ENCODE measurements at places on chromosomes 7 and 10.

DNA sequence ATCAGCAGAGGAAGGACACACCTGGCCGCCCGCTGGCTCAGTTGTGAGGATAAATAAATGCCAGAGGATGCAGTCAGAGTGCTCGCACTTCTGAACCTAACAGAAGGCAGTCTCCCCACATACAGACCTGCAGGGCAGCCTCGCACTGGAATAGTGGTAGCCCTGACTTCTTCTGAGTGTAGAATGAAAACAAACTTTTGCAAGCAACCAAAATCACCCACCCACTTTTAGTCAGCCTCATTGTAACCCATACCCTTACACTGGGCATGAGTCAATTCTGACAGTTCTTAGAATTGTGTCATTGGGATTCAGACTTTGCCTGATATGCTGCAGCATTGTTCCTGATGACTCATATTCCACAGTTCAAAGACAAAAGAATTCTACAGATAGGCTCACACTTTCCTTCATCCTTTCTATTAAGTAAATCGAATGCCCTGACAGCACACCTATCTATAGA, 167.0 kb upstream of the CDK1 start:
- DNase-seq: peak; percentile 1

- no peak for DNase-seq
These were observed 22.6 kb downstream of the ZNF786 start for GRCh38 chr7:149067869-149068268.

GRCh38 chr7:88368686-88369085, 62.0 kb upstream of the STEAP4 start:
- no peak for DNase-seq

DNA sequence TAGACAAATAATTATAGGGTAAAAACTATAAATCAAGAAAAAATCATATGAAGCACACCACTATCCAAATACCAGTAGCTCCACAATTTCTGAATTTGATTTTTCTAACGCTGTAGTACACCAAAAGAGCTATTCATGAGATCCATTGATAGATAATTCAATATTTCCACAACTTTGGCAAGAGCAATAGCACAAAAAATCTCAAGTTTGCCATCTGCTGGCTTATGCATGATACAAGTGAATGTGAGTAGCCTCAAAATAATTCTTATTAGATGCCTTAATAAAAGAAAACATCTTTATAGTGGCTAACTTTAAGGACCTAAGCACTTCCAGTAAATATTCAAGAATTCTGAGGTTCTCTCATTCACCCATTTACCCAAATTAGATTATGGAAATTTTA, 2.2 kb upstream of the TMEM196 start:
- DNase-seq: no peak

GRCh38 chr7:15457990-15458955, 103.5 kb downstream of the AGMO start:
- DNase-seq: no peak

DNA sequence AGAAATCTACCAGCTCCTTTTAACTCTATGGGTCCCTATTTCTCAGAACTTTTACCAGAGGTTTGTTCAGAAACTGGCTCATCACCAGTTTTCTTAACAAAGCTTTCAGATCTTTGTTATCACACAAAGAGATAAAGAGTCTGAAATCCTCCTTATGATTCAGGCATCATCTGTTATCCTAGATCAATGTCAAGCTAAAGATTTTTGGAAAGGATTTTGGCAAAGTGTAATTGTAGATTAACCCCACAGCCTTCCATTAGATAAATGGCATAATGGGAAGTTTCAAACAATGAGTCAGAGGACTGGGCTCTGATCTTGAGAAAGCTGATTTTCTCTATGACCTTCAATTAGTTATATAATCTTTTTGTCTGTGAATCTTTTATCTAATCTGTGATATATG, 192.2 kb downstream of the NXPH1 start:
- no peak for DNase-seq

GRCh38 chr10:4385231-4385870, 440.7 kb upstream of the AKR1E2 start:
- no peak for DNase-seq

DNA sequence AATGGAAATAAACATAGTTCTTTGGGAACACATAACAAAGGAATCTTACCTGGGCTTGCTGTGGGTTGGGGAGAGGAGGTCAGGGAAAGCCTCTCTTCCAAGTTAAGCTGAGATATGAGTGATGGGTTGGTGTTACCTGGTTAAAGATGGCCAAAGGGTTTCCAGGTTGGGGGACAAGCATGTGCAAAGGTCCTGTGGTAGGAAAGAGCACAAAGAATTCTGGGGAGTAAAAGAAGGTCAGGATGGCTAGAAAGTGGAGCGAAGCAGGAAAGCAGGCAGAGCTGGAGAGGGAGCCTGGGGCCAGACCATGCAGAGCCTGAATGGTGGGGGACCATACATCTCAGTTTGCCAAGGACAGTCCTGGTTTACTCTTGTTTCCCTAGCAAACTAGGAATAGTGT, 133.2 kb downstream of the CFAP58 start:
- no peak for DNase-seq

GRCh38 chr7:39952803-39953202, 2.7 kb downstream of the CDK13 start:
- DNase-seq: no peak

DNA sequence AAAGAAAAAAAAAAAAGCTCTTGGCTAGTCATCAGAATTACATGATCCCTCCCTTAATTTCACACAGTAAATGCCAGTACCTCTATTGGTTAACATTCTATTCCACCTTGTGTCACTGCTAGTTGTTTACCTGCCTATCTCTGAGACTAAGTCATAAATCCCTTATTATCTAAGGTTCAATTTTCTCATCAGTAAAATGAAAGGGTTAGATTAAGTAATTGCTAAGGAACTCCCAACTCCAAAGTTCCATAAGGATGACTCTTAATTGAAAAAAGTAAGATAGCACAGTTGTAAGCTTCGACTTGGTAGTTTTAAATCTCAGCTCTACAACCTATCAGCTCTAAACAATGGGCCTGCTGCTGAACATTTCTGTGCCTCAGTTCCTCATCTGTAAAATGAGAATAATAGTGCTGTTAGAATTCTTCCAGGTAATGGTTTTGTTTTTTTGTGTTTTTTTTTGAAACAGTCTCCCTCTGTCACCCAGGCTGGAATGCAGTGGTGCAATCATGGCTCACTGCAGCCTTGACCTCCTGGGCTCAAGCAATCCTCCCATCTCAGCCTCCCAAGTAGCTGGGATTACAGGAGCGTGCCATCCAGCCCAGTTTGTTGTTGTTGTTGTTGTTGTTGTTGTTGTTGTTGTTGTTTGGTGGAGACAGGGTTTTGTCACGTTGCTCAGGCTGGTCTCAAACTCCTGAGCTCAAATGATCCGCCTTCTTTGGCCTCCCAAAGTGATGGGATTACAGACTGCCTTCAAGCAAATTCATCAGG, 35.6 kb downstream of the SRPK2 start:
- no peak for DNase-seq

- no peak for DNase-seq
These were observed 53.2 kb downstream of the ADRB1 start for GRCh38 chr10:114096864-114097263.

DNA sequence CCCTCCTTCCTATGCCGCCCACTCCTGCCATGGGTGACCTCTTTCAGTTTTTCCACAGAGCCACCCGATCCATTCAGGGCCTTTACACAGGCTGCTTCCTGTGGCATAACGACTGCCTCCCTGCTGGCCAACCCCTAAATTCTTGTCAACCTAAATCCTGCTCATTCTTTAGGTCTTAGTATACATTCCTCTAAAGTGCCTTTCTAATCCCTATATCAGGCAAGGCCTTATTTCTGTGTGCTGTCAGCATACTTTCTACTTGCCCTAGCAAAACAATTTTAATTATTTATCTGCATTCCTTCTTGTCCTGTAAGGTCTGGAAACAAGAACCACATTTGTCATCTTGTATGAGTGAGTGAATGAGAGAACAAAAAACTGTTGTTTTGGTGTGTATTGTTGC, 132.4 kb downstream of the DNAH11 start:
- no peak for DNase-seq

GRCh38 chr7:30074422-30075030, 46.3 kb downstream of the PLEKHA8 start:
- no peak for DNase-seq

GRCh38 chr7:97018126-97018601, 6.5 kb downstream of the DLX5 start:
- DNase-seq: no peak

GRCh38 chr7:2894118-2894940, 50.2 kb upstream of the GNA12 start:
- peak; percentile 59 for DNase-seq

DNA sequence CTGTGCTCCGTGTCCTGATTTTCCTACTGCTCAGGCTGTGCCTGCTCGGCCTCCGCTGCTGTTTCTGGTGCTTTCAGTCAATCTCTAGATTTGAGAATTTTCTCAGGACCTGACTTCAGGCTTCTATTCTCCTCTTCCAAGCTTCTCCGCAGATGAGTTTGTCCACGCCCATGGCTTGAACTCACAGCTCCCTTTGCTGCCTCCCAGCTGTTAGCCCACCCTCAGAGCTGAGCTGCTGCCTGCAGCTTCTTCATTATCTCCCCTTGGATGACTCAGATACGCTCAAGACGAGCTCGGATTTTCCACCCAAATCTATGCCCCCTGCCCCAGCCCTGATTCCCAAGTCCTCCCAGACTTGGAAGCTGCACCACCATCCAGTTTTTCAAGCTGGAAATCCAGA, 104.7 kb downstream of the FGFR2 start:
- DNase-seq: no peak

GRCh38 chr7:92835261-92835850, 1.0 kb downstream of the CDK6 start:
- peak; percentile 42 for DNase-seq

DNA sequence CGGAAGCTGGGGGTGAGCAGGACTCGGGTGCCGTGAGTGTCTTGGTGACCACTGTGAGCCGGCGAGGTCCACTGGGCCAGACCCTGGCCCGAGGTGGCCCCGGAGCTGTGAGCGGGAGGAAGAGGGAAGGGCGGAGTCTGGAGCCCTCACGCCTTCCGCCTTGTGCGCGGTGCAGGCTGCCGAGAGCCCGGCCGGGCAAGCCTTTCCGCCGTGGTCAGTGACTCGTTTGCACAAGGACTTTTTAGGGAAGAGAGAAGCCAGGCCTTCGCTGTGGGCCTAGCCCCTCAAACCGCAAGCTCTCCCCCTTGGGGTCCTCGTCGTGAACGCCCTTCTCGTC, 40.9 kb upstream of the ZNF32 start:
- no peak for DNase-seq

DNA sequence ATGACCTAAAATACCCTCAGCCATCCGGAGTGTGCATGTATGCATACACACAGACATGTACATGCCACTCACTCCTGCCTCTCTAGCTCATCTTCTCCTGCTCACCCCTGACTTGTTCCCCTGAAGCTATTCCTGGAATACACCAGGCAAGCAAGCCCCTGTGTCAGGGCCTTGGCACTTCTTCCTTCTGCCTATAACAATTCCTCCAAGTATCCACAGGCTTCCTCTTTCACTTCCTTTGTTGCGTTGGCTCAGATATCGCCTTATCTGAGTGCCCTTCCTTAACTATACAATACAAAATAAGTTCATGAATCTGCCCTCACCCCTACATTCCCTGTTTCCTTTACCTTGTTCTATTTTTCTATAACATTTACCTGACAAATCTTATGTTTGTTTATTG, 88.8 kb downstream of the NOD1 start:
- no peak for DNase-seq

GRCh38 chr10:132593389-132593788, 55.8 kb downstream of the INPP5A start:
- no peak for DNase-seq

DNA sequence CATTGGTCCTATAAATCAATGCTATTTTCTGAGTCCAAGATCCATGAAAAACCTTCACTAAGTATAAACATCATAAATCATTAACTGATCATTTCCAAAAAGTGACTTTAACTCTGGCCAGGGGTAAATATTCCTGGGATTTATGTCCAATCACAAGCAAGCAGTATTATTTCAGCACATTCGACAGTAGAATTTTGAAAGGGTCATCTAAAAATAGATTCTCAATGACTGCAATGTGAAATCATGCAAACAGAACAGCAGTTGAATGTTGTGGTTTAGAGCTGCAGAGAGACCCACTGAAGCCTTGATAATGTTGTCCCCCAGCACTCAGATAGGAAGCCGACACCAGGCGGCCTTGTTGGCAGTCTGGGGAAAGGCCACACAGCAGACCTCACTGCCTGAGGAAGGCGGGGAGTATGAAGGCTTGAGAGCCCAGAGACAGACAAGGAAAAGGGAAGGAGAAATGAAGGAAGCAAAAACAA, 38.1 kb downstream of the FAM107B start:
- no peak for DNase-seq

GRCh38 chr10:74922921-74923320, 96.5 kb downstream of the KAT6B start:
- DNase-seq: no peak

- no peak for DNase-seq
These were observed 161.0 kb upstream of the POT1 start for GRCh38 chr7:125090596-125090995.

- DNase-seq: no peak
These were observed 74.7 kb upstream of the CAMK2B start for GRCh38 chr7:44400033-44400511.

Data from stimulated activated CD8-positive, alpha-beta memory T cell treated with anti-CD3 and anti-CD28 coated beads, Interleukin-2, amount 100 ng/mL, for 48 hours (primary cell).